ENCODE measurements at places on chromosomes 16 and 17.

GRCh38 chr16:543301-544164 lies 16.0 kb downstream of the CAPN15 start:
- no peak for DNase-seq

DNA sequence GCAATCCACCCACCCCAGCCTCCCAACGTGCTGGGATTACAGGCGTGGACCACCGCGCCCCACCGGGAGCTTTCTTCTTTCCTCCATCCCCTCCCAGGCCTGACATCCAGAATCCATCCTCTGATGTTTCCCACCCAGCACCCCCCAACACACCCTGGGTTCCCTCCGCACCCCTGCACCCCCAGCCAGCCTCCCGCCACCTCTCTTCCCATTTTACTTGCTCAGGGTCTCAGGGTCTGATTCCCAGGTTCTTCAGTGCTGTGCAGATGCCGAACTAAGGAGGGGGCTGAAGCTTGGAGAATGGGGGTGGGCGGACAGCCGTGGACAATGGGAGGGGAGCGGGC lies 225 bp downstream of the ASGR1 start:
- no peak for DNase-seq

DNA sequence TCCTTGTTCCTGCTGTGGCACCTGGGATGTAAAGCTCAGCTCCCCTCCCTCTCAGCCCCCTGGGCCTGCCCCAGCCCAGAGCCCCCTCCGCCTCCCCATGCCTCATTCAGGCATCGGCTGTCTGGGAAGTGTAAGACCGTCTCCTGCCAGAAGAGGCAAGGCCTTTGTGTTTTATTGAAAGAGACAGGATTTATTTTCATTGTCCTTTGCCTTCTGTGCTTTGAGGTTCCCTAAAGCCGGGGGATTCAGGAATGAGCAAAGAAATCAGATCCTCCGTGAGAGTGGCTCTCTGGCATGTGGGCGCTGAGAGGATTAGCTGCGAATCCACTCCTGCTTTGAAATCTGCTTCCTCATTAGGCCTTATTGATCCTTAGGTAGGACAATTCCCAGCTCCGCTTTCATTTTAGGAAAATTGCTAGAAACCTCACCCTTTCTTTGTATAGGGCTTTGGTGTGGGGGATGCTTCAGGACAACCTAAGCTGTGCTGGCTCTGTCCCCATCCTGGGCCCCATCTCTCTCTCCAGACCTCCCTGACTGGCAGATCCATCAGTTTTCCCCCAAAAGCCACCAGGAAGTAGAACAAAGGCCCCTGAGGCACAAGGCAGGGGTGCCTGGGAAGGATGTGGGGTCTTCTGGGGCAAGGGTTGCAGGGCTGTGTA lies 211.5 kb upstream of the TNRC6C start:
- no peak for DNase-seq

GRCh38 chr17:78496311-78496710 lies 80.9 kb downstream of the DNAH17 start:
- no peak for DNase-seq

GRCh38 chr16:78524066-78524595 lies 424.7 kb downstream of the WWOX start:
- no peak for DNase-seq

GRCh38 chr17:48728232-48729231 lies at the start of gene HOXB13:
TSS of gene HOXB13 (minus strand) at chr17:48728750. CDS start at chr17:48728593, 157 bp downstream.
- peak; percentile 81 for DNase-seq

All from M059J (cell line).